ENCODE measurements at places on chromosomes 12 and 14.

DNA sequence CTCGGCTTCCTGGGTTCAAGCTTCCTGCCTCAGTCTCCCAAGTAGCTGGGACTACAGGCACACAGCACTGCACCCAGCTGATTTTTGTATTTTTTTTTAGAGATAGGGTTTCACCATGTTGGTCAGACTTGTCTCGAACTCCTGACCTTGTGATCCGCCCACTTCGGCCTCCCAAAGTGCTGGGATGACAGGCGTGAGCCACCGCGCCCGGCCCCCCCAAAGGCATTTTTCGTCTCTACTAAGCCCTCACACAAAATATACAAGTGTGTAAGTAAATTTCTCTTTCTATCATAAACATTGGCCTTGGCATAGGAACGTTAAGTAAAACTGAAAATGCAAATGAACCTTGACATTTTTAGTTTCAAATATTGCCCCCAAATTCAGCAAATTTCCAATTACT, 2.1 kb downstream of the ACAD10 start:
- DNase-seq, result no peak

DNA sequence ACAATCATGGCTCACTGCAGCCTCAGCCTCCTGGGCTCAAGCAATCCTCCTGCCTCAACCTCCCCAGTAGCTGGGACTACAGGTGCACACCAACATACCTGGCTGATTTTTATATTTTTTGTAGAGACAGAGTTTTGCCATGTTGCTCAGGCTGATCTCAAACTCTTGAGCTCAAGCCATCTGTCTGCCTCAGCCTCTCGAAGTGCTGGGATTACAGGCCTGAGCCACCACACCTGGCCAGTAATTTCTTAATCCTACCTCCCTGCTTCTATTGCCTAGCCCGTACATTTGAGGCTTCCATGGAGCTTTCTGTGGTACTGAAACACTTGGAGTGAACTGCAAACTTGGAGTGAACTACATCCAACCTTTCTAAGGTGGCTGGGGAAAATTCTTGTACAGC, 20.7 kb downstream of the SLC35E3 start:
- DNase-seq, result no peak

- no peak for DNase-seq
Observed at GRCh38 chr12:113075137-113075683, 18.7 kb downstream of the DTX1 start.

DNA sequence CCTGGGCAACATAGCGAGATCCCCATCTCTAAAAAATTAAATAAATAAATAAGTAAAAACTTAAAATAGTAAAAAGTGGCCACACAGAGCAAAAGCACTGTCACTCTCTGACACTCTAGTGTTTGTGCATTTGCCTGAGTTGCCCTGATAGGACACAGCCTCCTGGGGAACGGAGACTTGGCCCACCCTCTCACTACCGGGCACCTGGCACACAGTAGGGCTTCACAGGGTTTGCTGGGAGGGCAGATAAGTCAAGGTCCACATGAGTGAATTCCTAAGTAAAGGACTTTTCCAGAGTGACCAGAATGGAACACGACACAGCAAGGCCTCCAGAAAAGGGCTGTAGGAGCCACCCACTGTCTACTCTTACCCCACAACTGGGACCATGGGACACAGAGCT, 54.3 kb downstream of the SCARB1 start:
- DNase-seq, result no peak

DNA sequence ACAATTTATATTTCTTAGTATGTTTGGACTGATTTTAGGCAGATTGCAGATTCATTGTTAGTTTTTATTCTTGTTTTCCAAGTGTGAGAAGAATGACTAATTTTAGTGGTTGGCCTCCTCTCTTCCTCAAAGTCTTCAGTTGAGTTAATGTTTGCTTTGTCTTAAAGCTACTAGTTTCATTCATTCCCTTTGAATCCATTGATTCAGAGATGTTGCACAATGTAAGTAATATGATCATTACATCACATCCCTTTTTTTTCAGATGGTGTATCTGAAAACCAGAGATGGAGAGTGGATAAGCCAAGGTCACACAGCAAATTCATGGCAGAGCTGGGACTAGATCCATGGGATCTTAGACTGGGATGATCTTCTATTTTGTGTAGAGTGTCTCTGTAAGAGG, 577.5 kb downstream of the BCL11B start:
- DNase-seq, result no peak

DNA sequence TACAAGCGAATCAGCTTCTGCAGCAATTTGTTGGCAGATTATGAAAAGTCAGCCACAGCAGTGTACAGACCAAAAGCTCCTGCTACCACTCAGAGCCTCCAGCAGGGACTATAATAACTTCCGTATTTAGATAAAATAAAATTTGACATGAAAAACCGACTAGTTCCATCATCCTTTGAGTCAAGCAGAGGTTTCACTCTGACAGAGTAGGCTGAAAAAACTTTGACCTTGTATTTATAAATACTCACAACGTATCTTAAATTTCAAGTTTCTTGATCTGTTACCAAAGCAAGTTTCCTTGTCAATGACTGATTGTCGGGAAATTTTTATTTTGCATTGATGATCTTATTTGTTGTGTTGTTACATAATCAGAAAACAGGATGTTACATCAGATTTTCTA, 283.4 kb downstream of the DAD1 start:
- DNase-seq, result no peak

- no peak for DNase-seq
Observed at GRCh38 chr12:59937148-59937547, 341.3 kb downstream of the SLC16A7 start.

DNA sequence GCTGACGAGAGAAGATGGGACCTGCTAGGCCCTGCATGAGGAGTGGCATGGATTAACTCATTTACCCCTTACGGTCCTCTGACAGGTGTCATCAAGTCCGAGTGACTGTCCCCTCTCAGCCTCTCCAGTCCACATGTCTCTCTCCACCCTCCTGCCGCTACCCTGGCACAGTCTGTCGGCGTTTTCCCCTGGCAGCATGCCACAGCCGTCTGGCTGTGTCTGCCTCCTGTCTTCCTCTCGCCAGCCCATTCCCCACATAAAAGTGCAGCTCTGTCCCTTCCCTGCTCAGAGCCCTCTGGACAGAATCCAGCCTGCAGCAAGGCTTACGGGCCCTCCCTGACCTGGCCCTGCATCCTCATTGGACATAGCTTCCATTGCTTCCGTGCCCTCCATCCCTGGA, 45.6 kb downstream of the UBE3B start:
- no peak for DNase-seq

- DNase-seq, result no peak
Observed at GRCh38 chr14:93153121-93153520, 31.6 kb downstream of the MOAP1 start.

DNA sequence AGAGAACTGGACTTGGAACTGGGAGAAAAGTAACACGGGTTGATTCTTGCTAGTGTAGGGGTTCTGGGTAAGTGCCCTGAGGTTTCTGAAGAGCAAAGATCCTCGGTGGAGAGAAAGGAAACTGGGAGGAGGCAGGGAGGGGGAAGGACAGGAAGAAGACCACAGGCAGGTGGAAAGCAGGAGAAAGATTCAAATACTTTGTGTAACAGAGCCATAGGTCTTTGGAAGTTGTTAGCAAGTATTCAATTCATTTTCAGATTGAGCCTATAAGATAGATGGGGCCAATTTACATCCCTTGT, 1.3 kb downstream of the PNP start:
- peak; percentile 45 for DNase-seq

DNA sequence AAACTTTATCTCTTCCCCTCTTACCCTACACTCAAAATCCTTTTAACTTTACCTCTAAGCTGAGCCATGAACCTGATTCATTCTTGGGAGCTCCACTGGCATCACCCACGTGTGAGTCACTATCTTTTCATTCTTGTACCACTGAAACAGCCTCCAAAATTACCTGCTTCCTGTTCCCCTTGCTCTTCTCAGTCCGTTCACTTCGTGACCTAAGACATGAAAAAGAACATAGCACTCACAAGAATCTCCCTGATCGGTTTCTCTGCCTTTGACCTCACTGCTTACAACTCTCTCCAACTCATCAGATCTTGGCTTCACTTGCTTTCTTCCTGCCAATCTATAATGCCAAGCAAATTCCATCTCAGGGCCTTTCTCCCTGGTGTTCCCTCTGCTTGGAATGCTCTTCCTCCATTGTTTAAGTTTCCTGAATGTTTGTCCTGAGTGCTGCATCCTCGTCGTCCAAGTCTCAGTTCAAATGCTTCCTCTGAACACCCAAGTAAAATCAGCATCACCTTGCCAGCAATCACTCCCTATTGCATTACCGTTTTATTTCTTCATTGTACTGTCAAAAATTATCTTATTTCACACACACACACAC, 9.2 kb downstream of the GLIPR1 start:
- DNase-seq, result peak; percentile 86

GRCh38 chr12:8722286-8722800, 24.6 kb downstream of the RIMKLB start:
- no peak for DNase-seq

DNA sequence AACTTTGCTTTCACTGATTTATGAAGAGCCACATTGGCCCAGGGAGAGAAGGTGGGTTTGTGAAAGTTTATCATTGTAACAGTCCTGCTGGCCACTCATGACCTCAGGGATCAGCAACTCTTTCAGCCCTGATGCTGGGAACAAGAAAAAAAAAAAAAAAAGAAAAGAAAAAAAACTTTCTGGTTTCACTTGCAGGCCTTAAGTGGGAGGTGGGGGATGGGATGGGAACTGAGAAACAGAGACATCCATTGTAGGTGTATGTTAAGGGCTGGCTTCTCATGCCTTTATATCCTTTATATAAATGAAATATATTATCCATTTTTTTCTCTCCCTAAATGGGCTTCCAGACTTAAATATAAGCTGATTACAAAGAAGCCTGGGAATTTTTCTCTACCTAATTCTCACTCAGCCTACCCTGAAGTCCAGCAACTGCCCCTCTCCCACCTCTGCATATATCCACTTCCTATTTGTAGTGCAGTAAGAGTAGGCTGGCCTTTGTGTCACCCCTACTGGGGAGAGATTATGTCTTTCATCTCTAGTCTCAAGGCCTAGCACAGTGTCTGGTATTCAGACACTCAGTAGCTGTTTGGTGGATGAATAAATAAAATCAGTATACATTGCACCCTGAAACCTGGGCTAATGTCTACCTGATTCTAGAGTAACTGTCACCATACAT, 187.1 kb downstream of the KICS2 start:
- DNase-seq, result no peak

GRCh38 chr12:31728289-31728916, 418 bp downstream of the AMN1 start:
- DNase-seq, result peak; percentile 52

DNA sequence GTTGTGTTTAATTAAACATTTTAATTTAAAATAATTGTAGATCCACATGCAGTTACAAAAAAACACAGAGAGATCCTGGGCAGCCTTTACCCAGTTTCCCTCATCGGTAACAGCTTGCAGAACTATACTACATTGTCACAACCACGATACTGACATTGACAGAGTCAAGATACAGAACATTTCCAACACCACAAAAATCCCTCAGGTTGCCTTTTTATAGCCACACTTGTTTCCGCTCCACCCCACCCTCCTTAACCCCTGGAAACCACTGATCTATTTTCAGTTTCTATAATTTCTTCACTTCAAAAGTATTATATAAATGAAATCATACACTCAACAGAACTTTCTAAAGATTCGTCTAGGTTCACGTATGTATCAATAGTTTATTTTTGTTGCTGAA, 458.8 kb upstream of the SOX5 start:
- DNase-seq, result no peak

GRCh38 chr12:110688446-110689280, at the start of gene HVCN1:
Gene HVCN1 (minus strand): TSS chr12:110689115. CDS start chr12:110683245, 5,870 bp downstream.
- DNase-seq, result peak; percentile 39

DNA sequence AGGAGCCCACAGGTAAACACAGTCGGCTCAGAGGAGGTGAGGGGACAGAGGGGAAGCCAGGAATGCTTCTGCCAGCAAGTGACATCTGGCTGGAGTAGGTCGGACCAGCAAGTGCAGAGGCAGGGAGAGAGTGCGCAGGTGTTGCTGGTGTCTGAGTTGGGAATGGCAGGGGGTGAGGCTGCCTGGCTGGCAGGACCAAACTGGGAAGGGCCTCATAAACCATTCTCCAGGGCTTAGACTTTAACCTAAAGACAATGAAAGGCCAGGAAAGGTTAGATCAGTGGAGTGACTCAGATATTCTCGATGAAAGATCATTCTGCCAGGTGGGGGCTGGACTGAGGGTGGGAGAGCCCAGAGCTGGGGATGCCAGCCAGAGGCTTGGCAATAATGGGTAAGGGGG, 66.4 kb downstream of the ITPK1 start:
- no peak for DNase-seq

- peak; percentile 64 for DNase-seq
Observed at GRCh38 chr12:27424631-27425230, 21.8 kb upstream of the SMCO2 start.

- no peak for DNase-seq
Observed at GRCh38 chr12:113577464-113578129, 105.9 kb upstream of the LHX5 start.

DNA sequence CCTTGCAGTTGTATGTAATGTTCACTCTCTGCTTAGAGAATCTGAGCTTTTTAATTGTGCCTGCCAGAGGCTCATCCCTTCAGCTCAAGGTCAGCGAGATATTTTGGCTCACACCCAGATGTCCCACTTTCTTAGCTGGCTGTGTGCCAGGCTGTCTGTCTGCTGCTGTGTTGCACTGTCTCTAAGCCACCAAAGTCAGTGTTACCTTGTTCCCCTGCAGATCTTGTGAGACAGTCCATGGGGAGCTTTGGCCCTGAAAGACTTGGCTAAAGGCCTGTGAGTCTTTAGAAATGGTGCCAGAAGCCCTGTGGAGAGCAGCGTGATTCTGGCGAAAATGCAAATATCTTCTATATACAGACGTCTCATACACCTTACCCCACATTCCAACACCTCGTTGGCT, 293.7 kb downstream of the TTC6 start:
- no peak for DNase-seq

- no peak for DNase-seq
Observed at GRCh38 chr12:78119351-78119918, 288.7 kb downstream of the NAV3 start.

DNA sequence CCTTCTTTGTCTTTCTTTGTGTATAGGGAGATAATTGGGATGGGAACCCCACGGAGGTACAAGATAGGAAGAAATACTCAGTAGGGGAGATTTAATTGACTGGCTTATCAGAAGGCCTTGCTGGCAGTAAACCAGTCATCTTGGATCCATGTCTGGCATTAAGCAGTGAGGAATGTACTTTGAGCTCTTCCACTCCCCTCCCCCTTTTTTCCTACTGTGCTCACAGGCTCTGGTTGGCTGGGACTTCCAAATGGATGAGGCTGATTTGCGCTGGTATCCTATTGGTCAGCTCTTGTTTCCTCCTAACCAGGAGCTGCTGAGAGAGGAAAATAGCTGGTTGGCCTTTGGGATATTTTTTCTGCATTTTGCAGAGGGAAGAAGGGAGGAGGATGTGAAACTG, 24.7 kb downstream of the NGDN start:
- DNase-seq, result no peak

DNA sequence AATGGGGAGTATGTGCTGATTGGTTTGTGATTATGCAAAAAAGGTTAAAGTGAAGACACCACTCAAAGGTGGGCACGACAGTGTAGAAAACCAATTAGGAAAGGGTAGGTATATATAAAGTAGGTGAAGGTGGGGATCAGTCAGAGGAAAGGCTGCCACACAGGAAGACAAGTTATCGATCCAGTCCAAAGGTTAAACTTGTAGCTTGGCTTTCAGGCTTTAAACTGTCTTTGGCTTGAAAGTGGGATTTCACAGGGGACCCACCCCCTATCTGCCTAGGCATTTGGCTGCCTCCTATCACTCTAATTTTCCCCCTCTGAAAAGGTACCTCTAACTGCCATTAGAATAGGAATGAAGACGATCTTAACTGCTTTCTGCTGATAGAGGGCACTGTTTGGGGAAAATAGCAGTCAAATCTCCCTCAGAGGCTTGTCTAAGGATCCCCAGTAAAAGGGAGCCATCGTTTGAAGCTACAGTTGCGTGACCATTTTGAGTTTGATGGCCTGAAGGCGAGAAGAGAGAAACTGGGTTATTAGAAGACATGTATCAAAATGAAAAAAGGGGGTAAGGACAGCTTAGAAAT, 250.2 kb downstream of the GPHN start:
- DNase-seq, result no peak

Measured in ELR (cell line).